ENCODE measurements at places on chromosomes 7 and 10.

- no peak for DNase-seq
Measured at GRCh38 chr10:79420974-79421688, 24.3 kb downstream of the ZCCHC24 start.

GRCh38 chr10:71081912-71082311 is 130.5 kb upstream of the UNC5B start:
- DNase-seq, result no peak

DNA sequence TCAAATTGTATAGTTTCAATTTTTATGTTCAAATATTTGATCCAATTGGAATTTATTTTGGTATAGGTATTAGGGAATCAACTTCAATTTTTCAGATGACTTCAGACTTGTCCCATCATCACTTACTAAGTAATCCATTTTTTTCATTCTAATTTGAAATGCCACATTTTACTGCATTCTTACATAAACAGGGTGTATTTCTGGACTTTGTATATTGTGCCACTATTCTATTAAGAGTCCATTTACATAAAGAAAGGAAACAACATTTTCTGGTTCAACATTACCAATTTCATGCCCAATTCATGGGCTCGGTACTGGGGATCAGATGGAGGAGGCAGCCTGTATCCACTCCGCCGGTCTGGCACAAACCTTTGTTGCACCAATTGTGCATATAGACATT is 15.8 kb downstream of the ECD start:
- DNase-seq, result no peak

GRCh38 chr7:40763319-40764287 is 628.8 kb downstream of the SUGCT start:
- no peak for DNase-seq

- DNase-seq, result peak; percentile 26
Measured at GRCh38 chr10:111076682-111077478, at the start of gene ADRA2A. TSS of gene ADRA2A (plus strand) at chr10:111077029. CDS start at chr10:111077997, 968 bp downstream.

DNA sequence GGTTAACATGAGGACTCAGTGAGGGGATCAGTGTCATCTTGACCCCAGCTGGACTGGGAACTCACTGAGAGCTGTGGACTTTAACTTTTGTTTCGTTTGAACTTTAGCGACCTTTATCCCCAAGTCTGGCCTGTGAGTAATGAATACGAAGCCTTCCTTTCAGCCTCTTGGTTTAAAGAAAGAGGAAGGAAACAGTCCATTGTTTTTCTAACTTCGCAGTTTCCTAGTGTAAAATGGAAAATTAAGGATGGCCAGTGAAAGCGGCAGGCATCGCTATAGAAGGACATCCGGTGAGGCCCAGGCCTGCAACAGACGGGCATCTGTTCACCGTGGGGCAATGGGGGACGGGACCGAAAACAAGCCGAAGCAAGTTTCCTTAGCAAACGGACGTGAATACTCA is 44.1 kb upstream of the ADO start:
- no peak for DNase-seq

DNA sequence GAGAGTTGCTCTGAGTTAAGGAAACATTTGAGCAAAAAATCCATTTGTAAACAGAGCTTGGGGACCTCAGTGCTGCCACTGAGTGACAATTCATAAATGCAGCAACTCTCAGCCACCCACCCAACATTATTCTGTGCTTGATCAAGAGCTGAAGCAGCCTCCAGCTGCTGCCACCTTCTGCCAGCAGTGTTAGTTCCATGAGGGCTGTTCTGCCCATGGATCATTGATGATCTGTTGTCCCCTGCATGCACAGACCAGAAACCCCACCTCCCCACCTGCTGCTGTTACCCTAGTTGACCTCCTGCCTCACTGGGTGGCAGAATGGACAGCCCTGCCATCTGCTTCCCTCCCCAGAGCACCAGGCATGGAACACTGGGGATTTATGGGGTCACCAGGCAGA is 305.4 kb downstream of the KCNMA1 start:
- peak; percentile 36 for DNase-seq

DNA sequence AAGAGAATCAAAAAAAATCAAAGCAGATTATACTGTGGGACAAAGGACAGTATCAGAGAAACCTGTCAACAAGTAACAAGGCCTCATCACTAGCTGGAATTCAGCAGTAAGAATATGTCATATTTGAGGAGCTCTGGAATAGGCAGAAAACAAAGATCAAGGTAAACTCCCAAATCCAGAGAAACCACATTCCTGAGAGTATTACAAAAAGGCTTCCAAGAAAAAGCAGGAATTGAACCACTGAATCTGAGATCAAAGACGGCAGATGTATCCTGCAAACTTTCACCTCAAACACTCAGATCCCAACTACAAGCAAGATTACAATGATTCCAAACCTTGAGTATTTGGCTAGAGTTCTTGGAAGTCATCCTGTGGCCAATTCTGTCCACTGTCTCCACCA is 16.3 kb downstream of the TPK1 start:
- DNase-seq, result no peak

GRCh38 chr7:157704365-157704764 is 367.6 kb downstream of the DNAJB6 start:
- DNase-seq, result no peak

DNA sequence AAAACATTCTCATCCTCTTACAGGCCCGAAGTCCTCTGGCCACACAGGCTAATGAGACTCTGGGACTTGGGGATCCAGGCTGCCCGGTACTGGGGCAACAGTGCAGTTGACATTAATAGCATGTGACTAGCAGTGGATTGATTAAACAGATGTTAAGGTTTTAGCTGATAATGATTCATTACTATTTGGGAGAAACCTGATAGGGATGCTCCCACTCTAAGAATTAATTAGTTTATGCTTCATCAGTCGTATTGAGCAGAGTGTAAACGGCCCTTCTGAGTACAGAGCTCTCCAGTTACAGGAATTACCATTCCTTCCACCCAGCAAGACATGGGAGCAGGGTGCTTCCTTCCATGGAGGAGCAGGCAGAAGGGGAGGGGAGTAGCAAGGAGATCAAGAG is 82.7 kb downstream of the RPS24 start:
- no peak for DNase-seq

GRCh38 chr10:2772816-2773631 is 294.3 kb upstream of the PFKP start:
- peak; percentile 52 for DNase-seq

DNA sequence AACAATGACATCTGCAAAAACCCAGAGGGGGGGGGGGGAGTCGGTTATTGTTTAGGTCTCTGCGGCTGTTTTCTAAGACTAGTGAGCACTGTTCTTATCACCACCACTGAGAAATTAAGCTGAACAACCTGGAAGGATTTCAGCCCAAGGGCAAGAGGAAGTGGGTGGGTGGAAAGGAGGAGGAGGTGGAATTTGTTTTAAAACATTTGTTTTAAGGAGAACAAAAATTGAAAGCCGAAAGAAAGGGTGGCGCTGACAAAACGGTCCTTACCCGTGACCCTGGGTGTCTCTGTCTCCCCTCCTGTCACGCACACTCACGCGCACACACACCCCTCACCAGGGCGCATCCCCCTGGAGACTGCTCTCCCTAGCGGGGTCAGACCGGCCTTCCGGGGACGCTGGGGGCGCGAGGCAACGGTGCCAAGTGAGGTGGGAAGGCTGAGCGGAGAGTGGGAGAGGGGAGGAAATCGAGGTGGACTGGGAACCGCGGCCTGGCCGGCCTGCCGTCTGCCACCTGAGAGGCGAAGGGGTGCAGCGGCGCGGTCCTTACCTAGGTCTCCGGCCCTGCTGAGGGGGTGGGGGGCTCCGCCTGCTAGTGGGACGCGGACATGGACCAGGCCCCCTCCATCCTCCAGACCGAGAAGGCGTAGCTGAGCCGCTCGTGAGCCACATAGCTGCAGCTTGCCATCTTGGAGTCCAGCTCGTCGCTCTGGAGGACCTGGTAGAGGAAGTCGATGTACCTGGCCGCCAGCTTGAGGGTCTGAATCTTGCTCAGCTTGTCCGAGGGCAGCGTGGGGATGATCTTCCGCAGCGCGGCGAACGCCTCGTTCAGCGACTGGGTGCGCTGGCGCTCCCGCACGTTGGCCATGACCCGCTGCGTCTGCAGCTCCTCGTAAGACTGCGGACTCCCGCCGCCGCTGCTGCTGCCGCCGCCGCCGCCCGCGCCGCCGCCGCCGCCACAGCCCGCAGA is 1.0 kb downstream of the TWIST1 start:
- peak; percentile 75 for DNase-seq

GRCh38 chr10:34966451-34966850 is 123.7 kb downstream of the CUL2 start:
- no peak for DNase-seq

GRCh38 chr7:85341121-85341520 is 154.3 kb upstream of the SEMA3D start:
- no peak for DNase-seq

GRCh38 chr7:149097088-149097487 is 6.6 kb upstream of the ZNF786 start:
- no peak for DNase-seq

DNA sequence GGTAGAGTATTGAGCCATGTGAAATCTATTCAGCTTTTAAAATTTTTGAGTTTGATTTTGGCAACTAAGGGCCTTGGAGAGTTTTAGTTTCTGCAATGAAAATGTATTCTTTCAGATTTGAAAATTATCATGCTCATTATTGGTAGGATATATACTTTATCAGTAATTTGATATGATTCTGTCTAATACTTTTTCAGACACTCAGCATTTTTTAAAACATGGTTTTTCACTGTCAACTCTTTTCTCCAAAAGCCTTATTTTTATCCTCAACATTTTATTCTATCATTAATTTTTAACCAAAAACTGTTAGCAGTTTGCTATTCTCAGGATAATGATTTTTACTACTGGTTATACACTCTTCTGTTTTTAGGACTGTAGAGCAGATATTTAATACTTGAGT is 4.8 kb downstream of the ANKIB1 start:
- DNase-seq, result no peak

DNA sequence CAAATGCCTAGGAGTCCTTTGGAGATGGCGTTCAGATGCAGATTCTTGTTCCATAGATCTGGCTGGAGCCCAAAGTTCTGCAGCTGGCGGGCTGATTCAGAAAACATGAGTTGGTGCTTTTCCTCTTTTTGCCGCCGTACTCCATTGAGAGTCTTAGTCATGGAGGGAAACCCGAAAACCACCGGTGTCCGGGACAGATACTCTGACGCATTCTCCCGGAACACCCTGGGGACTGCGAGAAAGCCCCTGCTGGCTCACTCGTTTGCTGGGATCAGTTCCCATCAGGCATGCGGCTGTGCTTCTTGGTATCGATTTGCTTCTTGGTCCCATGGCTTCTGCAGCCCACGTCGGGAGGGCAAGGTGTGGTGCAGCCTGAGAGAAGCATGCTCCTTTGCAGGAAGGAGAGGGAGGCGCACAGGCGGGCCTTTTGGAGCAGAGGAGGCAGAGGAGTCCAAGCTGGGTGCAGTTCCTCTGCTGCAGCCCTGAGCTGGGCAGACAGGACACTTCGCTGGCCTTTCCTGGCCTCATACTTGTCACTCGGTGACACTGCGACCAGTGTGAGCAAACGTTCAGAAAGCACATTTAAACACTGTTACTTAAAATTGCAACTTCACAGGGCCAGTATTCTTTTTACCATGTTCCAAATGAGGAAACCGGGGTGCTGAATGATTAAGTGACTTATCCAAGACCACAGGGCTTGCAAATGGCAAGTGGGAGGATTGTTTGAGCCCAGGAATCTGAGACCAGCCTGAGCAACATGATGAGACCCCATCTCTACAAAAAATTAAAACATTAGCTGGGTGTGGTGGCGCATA is 30.6 kb upstream of the PFKFB3 start:
- DNase-seq, result no peak

DNA sequence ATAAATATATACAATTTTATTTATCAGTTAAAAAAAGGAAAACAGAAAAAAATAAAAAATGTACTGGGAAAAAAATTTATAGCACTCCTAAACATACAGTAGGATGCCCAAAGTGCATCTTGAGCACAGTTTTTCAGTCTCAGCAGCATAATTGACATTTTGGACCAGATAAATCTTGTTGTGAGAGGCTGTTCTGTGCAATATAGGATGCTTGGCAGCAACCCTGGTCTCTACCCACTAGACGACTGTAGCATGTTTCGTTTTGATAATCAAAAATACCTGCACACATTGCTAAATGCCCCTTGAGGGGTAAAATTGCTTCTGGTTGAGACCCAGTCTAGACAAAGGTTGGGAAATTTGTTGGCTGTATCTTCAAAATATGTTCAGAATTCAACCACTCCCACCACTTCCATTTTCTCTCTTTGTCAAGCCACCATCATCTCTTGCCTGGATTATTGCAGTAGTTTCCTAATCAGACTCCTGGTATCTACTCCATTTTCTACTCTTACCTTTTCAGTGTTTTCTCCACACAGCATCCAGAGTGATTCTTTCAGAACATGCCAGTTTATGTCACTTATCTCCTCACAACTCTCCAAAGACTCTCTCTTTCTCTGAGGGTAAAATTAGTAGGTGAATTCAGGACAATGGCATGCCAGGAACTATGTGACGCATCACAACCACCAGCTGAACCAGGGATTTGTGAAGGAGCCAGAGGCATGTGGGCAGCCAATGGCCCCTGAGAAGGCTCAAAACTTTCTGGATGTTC is 91.4 kb downstream of the GPR85 start:
- no peak for DNase-seq

- no peak for DNase-seq
Measured at GRCh38 chr7:111025006-111025405, 65.9 kb upstream of the LRRN3 start.

- DNase-seq, result no peak
Measured at GRCh38 chr7:410395-410910, 109.2 kb downstream of the PDGFA start.

GRCh38 chr10:72186258-72186981 is 29.4 kb upstream of the ANAPC16 start:
- peak; percentile 74 for DNase-seq

DNA sequence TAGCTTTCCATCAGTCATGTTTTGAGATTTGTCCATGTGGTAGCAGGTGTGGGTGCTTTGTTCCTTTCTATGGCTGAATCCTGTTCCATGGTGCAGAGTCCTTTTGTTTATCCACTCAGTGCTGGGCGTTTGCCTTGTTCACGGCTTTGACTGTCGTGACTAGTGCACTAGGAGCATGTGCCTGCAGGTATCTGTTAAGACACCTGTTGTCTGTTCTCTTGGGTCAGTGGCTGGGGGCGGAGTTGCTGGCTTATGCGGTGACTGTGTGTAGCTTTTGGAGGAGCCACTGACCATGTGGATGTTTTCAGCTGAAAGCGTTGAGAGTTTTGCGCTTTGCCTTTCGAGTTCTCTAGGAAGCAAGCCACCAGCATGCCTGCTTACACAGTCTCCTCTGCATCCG is 573.1 kb upstream of the FOXK1 start:
- no peak for DNase-seq

- DNase-seq, result peak; percentile 90
Measured at GRCh38 chr7:5494683-5495561, 71.3 kb upstream of the TNRC18 start.

- no peak for DNase-seq
Measured at GRCh38 chr7:908159-908581, 31.8 kb downstream of the GET4 start.

DNA sequence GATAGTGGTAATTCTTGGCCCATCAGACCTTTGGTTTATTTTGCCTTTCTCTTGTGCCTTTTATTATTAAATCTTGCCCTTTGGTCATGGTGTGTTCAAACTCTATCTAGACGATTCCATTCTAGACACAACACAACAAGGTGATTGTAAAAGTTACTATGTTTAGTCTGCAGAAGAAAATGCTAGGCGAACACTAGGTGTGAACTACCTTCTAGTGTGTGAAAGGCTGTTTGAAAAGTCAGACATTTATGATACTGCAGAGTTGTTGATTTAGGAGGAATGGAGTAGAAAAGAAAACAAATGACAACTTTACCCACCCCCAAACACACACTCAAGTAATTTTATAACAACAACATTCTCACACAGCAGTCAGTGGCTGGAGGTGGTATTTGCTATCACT is 103.4 kb downstream of the PLXDC2 start:
- no peak for DNase-seq

GRCh38 chr10:71582019-71582418 is 137.6 kb downstream of the C10orf105 start:
- DNase-seq, result no peak

Measured in NCI-H2081 (cell line).